ENCODE measurements at places on chromosomes 7 and 10. TPM values are rescaled to one million over a fixed set of nuclear protein-coding genes. Genes with fewer than 3 reads are reported as not detected.

The PLAC9 gene
- not detected for total RNA-seq

The LEP gene
- total RNA-seq, result not detected

The AS3MT gene
- 6.4 TPM for total RNA-seq

The CLEC2L gene
- total RNA-seq, result not detected

The C10orf67 gene
- 0.11 TPM for total RNA-seq

DNA sequence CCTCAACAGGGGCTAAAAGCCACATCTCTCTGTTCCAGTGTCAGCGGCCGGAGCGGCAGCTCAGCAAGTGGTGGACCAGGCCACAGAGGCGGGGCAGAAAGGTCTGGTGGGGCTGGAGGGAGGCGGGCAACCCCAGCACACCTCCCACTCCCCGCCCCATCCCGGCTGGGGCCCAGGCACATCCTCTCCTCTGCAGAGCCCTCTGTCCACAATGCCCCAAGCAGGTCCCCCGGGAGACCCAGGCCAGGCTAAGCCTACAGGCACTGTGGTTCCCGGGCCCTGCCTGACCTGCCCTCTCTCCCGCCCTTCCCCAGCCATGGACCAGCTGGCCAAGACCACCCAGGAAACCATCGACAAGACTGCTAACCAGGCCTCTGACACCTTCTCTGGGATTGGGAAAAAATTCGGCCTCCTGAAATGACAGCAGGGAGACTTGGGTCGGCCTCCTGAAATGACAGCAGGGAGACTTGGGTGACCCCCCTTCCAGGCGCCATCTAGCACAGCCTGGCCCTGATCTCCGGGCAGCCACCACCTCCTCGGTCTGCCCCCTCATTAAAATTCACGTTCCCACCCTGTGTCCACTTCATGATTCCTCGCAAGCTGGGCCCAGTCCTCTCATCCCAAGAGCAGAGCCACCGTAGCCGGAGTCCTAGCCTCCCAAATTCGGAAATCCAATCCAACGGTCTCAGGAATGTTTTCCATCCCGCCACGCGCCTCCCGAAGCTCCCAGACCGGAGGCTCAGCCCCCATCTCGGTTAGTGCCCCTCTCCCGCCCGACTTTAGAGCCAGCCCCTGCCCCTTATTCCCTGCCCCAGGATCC, 2.1 kb downstream of the ADIRF start:
- no peak for DNase-seq

- peak; percentile 15 for DNase-seq
These were observed 60.6 kb upstream of the MSMB start for GRCh38 chr10:46106410-46107255.

DNA sequence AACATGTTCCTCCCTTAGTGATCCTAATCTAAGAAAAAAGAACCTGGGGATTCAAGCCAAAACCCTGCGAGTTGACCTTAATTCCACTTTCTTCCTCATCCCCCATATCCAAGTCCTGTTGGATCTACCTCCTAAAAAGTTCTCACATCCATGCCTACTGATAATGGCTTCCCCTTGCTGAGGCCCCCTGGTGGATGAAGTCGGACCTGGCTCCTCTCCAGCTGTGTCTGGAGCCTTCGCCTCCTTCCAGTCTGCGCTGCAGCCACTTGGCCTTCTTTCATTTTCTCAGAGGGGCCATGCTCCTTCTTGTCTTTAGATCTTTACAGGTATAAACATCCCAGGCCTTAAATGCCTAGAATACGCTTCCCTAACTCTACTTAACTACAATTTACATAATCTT, 8.1 kb downstream of the PDE1C start:
- peak; percentile 22 for DNase-seq

GRCh38 chr7:104934665-104935064, 79.3 kb upstream of the KMT2E start:
- DNase-seq, result no peak

DNA sequence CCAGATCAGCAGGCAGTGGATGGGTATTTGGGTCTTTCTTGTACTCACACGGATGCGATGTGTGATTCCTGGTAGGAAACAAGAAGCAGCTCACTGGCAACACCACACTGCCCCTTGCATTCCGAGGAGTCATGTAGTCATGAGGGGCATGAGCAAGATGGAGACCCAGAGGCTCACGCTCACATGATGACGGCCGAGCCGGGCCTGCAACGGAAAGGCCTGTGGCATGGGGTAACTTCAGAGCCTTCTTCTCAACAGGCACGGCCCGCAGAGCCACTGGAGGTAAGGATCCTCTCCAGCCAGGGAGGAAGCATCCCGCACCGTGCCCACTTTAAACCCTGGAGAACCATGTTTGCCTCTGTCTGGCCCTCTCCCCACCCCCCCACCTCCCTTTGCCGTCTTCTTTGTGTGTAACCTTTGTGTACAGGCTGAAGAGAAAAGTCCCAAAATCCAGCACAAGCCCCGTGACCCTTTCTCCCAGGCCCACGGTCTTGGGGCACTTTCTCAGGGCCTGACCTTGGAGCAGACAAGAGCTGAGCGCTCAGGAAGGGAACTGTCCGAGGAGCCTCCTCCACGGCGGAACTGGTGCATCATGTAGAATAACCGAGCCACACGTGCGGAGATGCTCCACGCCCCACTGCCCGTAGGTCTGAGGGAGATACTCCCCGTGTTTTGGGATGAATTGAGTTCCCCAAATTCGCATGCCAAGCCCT, 516.4 kb downstream of the DNAJB6 start:
- DNase-seq, result no peak

DNA sequence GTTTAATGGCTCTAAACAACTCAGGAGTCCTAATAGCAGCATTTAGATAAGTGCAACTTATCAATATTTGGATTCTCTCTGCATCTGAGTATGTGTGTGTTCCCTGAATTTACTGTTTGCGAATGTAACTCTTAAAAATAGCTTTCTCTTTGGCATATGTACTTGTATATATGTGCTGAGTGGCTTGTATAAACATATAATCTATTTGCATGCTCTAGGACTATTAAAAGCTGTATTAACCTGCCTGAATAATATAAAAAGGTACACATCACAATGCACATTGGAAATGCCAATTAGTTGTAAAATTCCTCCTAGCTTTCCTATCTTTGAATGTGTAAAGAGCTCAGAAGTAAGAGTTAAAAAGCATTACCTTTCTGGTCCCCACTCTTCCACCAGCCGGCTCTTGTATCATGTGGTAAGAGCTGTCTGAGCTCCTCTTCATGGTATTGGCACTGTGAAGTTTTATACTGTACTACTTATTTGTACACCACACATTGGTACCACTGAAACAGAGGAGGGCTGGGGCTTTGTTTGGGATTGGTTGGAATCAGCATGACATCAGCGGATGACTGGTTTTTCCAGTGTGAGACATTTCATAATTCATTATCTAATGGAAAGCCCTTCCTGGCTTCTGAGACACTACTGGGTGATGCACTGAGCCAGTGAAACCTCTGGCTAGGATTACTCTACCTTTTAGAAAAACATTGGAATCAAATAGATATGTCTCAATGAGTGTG, at the start of gene INHBA:
TSS of gene INHBA (minus strand) at position 456 of the 737 bp plus-strand sequence. CDS start 2,716 bp downstream, outside the sequence.
- DNase-seq, result peak; percentile 95

GRCh38 chr7:2478399-2478785, 2.2 kb upstream of the GRIFIN start:
- no peak for DNase-seq

Measured in foreskin keratinocyte (primary cell).